Glutamatergic neuron (in vitro differentiated cells): ENCODE measurements at places on chromosomes 7 and 10. TPM values are rescaled to one million over a fixed set of nuclear protein-coding genes. Genes with fewer than 3 reads are reported as not detected.

GRCh38 chr10:12013926-12014325, 28.7 kb downstream of the UPF2 start:
- H3K4me3 ChIP-seq, result no peak overlapping the region
- H3K27ac ChIP-seq, result no peak overlapping the region
- peaks cover 15% of the 10 kb centered on the region for H3K36me3 ChIP-seq
- H3K27me3 ChIP-seq, result no peaks in the 10 kb centered on the region
- no peaks in the 10 kb centered on the region for H3K4me1 ChIP-seq

GRCh38 chr10:97542169-97543024, 30.2 kb upstream of the ANKRD2 start:
- peaks cover 9% of the 10 kb centered on the region for H3K27me3 ChIP-seq
- peak overlapping the region; percentile 82 for H3K4me3 ChIP-seq
- H3K36me3 ChIP-seq, result no peaks in the 10 kb centered on the region
- DNase-seq, result no peak
- H3K27ac ChIP-seq, result peak overlapping the region; percentile 97

GRCh38 chr7:81206667-81207360, 288.0 kb upstream of the SEMA3C start:
- no peak overlapping the region for H3K27ac ChIP-seq
- no peak overlapping the region for H3K4me3 ChIP-seq
- no peaks in the 10 kb centered on the region for H3K27me3 ChIP-seq
- H3K36me3 ChIP-seq, result no peaks in the 10 kb centered on the region
- no peaks in the 10 kb centered on the region for H3K4me1 ChIP-seq
- DNase-seq, result no peak

- H3K27me3 ChIP-seq, result peaks cover 2% of the 10 kb centered on the region
- H3K36me3 ChIP-seq, result no peaks in the 10 kb centered on the region
- no peak for DNase-seq
- H3K4me1 ChIP-seq, result peaks cover 15% of the 10 kb centered on the region
Measured at GRCh38 chr10:124524991-124525653, 63.5 kb downstream of the LHPP start.

- no peak for DNase-seq
- no peak overlapping the region for H3K4me3 ChIP-seq
- H3K4me1 ChIP-seq, result no peaks in the 10 kb centered on the region
- peaks cover 1% of the 10 kb centered on the region for H3K27me3 ChIP-seq
- H3K36me3 ChIP-seq, result no peaks in the 10 kb centered on the region
- H3K27ac ChIP-seq, result no peak overlapping the region
Measured at GRCh38 chr7:7519056-7519455, 16.6 kb downstream of the COL28A1 start.

DNA sequence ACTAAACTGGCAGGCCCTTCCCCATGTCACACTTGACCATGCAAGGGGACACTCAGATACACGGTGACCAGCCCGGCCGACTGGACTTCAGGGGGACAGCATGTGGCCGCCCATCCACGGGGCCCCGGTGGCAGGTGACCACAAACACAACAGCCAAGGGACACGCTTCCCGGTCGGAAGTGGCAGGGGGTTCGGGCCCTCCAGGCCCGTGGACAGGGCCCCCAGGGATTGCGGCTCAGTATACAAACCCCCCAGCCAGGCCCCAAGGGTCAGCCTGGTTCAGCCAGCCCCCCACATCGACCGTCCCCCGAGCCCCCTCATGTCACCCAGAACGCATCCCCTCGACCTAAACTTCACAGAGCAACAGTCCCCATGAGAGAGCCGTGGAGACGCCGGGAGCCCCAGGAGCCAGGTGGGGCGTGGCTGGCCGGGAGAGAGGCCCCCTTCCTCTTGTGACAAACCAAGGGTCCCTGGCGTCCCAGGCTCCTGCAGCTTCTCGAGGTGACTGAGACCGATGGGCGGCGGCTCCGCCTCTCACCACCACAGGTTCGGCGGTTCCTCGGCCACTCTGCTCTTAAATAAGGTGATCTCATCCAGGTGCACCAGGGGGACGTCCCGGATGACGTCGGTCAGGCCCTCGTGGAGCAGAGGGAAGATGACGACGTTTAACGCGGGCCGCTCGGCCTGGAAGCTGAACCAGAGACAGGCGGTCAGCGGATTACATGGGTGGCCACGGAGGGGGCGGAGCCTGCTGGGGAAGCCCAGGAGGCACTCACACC, 57.8 kb upstream of the TNRC18 start:
- H3K4me1 ChIP-seq, result peaks cover 15% of the 10 kb centered on the region
- no peak overlapping the region for H3K4me3 ChIP-seq
- H3K27me3 ChIP-seq, result peaks cover 21% of the 10 kb centered on the region
- no peak overlapping the region for H3K27ac ChIP-seq
- H3K36me3 ChIP-seq, result no peaks in the 10 kb centered on the region

GRCh38 chr10:3324612-3325038, 152.0 kb upstream of the PITRM1 start:
- no peak for DNase-seq
- peaks cover 2% of the 10 kb centered on the region for H3K27me3 ChIP-seq
- H3K36me3 ChIP-seq, result peaks cover 6% of the 10 kb centered on the region
- no peaks in the 10 kb centered on the region for H3K4me1 ChIP-seq
- no peak overlapping the region for H3K4me3 ChIP-seq
- H3K27ac ChIP-seq, result no peak overlapping the region

DNA sequence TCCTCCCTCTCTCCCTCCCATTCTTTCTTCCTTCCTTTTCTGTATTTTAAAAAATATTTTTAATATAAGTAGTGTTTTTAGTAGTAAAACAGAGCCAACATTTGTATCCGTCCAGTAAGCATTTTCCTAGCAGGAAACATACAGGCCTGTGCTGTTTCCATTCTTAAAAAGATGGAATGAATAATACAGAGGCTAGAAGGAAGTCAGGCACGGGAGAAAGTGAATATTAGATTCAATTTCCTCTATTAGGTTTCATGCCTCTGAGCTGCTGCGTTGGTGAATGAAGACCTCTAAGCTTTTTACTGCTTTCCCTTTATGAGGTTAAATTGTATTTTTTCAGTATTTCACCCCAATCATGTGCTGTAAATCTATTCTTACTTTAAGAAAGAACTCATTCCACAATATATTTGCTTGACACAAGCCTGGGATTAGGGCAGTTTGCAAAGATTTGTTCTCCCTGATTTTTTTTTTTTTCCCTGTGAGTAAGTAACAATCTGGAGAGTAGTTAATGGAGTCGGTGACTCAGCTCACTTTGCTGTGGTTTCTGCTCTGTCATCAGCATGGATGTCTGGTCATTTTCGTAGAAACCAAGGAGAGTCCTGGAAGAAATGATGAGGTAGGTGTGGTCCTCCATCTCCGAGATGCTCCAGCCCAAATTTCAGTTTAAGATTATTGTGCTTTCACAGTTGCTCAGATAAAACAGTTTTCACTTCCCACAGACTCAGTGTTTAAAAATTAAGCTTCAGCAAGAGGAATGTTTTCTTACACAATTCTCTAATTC, 76.1 kb upstream of the PITRM1 start:
- peaks cover 2% of the 10 kb centered on the region for H3K27me3 ChIP-seq
- H3K36me3 ChIP-seq, result no peaks in the 10 kb centered on the region
- H3K4me3 ChIP-seq, result no peak overlapping the region
- DNase-seq, result no peak

- H3K4me3 ChIP-seq, result no peak overlapping the region
- peaks cover 11% of the 10 kb centered on the region for H3K27me3 ChIP-seq
- H3K27ac ChIP-seq, result no peak overlapping the region
- H3K36me3 ChIP-seq, result no peaks in the 10 kb centered on the region
Measured at GRCh38 chr10:103502849-103503660, 9.6 kb downstream of the NEURL1 start.

DNA sequence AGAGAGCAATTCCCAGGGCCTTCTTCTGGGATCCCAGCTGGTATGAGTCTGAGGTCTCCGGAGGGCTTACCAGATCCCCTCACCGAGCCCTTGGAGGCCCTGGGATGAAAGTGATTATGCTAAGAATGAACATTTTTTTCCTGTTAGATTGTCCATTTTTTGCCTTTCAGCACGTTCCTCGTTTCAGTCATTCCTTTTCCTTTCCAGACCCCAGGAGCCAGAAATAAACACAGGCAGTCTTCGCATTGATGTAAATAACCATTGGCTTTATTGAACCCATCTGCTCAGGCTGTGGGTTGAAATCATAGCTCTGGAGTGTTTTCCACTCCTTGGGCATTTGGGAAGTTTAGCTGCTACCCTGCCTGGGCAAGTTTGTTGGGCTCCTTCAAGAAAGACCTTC, 320.9 kb upstream of the AUTS2 start:
- H3K4me3 ChIP-seq, result no peak overlapping the region
- no peak overlapping the region for H3K27ac ChIP-seq
- peaks cover 2% of the 10 kb centered on the region for H3K27me3 ChIP-seq
- peaks cover 11% of the 10 kb centered on the region for H3K36me3 ChIP-seq
- no peak for DNase-seq

DNA sequence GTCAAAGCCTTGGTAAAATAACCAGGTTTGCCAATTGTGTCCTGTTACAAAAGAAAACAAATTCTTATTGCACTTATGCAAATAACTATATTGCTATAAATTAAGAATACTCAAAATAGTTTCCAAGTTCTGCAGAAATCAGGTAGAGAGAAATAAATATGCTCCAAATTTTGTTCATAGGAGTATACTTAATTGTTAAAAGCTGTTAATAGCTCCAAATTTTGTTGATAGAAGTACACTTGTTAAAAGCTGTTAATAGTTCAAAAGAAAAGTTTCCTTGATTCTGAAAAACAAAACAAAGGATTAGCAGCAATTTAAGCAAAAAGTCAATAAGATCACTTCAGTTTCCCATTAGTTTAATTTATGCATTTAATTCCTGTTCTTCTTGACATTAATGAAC, 46.4 kb upstream of the ZNF138 start:
- H3K36me3 ChIP-seq, result no peaks in the 10 kb centered on the region
- H3K4me1 ChIP-seq, result no peaks in the 10 kb centered on the region
- no peak for DNase-seq

- H3K27ac ChIP-seq, result no peak overlapping the region
- H3K4me3 ChIP-seq, result no peak overlapping the region
- no peak for DNase-seq
- no peaks in the 10 kb centered on the region for H3K4me1 ChIP-seq
- peaks cover 3% of the 10 kb centered on the region for H3K27me3 ChIP-seq
- no peaks in the 10 kb centered on the region for H3K36me3 ChIP-seq
Measured at GRCh38 chr7:139915864-139916716, 87.0 kb downstream of the TBXAS1 start.

DNA sequence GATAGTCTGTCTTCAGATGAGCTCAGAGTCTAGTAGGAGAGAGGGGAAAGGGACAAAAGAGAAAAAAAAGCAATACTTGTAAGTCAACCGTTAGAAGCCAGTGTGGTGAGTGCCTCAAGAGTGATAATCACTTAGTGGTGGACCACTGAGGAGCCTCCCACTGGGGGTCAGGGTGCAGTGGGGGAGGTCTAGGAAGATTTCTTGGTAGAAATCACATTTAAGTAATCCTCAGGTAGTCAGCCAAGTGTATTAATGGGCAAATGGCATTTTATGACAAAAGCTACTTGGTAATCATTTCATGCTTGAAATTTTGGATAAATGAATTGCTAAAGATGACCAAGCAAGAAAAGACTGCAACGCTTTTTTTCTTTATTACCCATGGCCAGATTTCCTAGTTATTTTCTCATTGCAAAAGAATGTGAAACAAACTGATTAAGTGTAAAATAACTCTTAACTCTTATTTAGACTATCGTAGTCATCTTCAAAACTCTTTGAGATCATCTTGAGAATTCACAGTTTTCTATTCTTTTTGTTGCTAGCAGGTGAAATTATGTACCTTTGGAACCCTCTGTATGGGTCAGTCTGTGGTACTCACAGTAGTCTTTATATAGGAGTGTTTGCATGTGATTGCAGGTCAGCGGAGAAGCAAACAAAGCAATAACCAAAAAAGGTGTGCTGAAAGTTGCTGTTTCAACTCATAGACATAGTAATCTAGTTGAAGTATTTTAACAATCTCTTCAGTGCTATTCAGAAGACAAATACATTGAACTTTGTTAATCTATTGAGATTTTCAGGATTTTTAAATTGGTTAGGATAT, 63.9 kb downstream of the PPP1R9A start:
- H3K4me1 ChIP-seq, result no peaks in the 10 kb centered on the region
- no peak for DNase-seq
- no peak overlapping the region for H3K4me3 ChIP-seq
- no peaks in the 10 kb centered on the region for H3K36me3 ChIP-seq

DNA sequence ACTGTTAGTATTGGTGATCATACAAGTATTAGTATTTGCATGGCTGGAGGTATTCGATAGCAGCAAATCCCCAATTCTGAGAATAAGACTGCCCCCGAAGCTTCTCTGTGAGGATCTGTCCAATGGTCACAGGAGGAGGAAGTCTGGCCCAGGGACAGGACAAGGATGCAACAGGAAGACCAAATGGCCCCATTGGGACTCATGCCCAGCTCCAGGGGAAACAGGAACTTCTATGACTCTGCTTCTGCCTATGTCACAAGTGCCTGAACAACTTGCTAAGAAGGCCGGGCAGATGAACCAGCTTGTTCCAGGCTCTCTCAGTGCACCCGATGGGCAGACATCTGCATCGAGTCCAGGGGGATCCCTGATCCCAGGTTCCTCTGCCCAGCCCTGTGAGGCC, 172.0 kb upstream of the GRB10 start:
- no peaks in the 10 kb centered on the region for H3K4me1 ChIP-seq
- peaks cover 2% of the 10 kb centered on the region for H3K36me3 ChIP-seq
- no peak overlapping the region for H3K4me3 ChIP-seq
- no peak overlapping the region for H3K27ac ChIP-seq
- H3K27me3 ChIP-seq, result no peaks in the 10 kb centered on the region
- no peak for DNase-seq

Gene LOXL4
- 6.1 TPM for total RNA-seq

Gene TEX36
- total RNA-seq, result not detected

Gene GIMAP8
- not detected for total RNA-seq

Gene GAD2
- not detected for total RNA-seq

Gene SPDYE1
- not detected for total RNA-seq

Gene OR6V1
- total RNA-seq, result not detected

Gene EPHB6
- 21.4 TPM for total RNA-seq

Gene THSD7A
- total RNA-seq, result 211 TPM
